ENCODE measurements at places on chromosomes 5 and 9.

DNA sequence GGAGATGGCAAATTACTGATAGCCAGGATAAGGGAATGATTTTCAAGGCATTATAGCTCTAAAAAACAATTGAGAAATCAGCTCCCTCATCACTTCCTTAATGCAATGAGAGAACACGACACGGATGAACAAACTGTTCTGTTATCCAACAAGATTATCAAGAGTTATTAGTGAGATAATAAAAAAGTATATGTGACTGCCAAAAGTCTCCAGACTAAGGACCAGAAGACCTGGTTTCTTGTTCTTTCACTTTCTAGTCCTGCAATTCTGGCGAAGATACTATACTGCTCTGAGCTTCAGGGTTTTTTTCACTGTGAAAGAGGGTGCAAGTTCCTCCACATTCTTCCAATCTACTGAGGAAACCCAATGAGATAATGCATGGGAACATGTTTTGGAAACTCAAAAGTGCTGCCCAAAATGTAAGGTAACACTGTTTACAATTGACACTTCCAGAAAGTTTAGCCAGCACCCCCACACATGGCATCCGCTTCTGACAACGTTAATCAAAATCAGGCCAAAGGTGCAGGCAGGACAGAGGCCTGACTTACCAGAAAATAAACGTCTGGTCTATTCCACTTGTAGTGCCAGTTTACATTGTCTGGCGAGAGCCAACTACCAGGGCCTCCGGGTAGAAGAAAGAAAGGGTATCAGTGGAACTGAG lies 254.2 kb downstream of the DOCK8 start:
- no peak for DNase-seq

DNA sequence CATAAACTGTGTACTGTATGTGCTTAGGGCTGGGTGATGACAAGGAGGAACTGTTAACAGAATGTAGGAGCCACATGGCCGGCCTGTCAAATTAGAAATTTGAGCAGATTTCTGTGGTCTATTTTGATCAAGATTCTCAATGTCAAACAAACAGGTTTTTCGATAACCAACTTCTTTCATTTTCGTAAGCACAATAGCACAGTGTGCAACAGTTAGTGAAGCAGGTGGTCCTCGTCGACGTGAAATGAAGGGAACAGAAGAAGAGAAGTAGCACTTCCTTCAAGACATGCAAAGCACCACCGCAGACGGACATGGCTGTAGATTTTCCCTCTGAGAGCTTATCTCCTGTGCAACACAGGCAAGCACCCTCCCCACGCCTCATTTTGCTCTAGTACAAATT lies 252.1 kb downstream of the CRB2 start:
- no peak for DNase-seq

GRCh38 chr5:80128141-80128540 lies 93.0 kb downstream of the THBS4 start:
- DNase-seq: no peak

- DNase-seq: no peak
Observed at GRCh38 chr9:18638371-18639249, 164.7 kb downstream of the ADAMTSL1 start.

- DNase-seq: no peak
Observed at GRCh38 chr9:74573640-74574191, 76.6 kb downstream of the RORB start.

- DNase-seq: no peak
Observed at GRCh38 chr5:127536687-127537086, 19.2 kb downstream of the PRRC1 start.

- DNase-seq: no peak
Observed at GRCh38 chr9:16884373-16884772, 13.9 kb upstream of the BNC2 start.

- no peak for DNase-seq
Observed at GRCh38 chr9:136470792-136471469, 11.9 kb downstream of the SEC16A start.

GRCh38 chr9:127140842-127141675 lies 18.6 kb upstream of the ANGPTL2 start:
- no peak for DNase-seq

DNA sequence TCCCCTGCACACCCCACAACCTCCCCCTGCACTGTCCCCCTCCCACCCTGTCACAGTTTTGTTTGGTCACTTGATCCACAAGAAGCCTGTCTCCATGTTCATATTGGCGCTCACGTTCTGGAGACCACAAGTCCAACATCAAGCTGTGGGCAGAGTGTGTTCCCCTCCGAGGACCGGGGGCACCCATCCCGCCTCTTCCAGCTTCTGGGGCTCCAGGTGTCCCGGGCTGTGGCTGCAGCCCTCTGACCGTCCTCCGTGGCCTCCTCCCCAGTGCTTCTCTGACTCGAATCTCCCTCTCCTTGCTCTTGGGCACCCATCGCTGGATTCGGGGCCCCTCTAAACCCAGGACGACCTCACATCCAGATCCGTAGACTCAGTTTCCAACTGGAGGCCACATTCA lies 49.2 kb downstream of the PLEKHG4B start:
- DNase-seq: no peak

DNA sequence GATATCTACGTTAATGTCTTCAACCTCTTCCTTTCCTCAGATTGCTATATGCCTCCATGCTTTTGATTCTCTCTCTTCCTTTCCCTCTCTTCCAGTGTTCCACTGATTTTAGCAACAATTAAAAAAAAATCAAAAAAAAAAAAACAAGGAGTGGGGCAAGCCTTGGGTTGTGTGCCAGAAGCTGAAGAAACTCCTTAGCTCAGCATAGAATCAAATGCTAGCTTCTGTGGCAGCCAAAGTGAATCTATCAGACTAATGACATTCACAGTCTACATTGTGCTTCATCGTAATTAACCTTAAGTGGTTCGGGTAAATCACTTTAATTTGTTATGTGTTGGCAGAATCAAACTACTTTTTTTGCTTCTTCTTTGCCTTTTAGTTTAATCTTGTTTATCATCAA lies 237.3 kb downstream of the TMEM167A start:
- no peak for DNase-seq

GRCh38 chr9:75939536-75940111 lies 49.2 kb downstream of the PCSK5 start:
- no peak for DNase-seq

DNA sequence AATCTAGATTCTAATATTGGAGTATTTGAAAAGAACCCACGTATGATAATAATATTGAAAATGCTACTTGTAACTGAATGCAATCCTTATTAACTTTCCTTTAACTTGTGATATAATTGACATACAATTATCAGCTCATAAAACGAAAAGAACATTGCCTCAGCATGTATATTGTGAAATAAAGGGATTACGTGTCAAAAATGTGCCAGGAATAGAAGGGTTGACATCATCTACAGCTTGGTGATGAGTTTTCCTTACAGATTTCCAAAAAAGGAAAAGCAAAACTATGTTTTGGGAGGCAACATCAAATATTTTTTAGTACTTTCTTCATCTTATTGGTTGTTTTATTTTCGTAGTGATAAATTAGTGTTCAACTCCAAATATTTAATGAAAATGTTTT lies 266.0 kb upstream of the PTGER4 start:
- no peak for DNase-seq

- no peak for DNase-seq
Observed at GRCh38 chr5:74040065-74040551, 414.1 kb downstream of the ARHGEF28 start.

DNA sequence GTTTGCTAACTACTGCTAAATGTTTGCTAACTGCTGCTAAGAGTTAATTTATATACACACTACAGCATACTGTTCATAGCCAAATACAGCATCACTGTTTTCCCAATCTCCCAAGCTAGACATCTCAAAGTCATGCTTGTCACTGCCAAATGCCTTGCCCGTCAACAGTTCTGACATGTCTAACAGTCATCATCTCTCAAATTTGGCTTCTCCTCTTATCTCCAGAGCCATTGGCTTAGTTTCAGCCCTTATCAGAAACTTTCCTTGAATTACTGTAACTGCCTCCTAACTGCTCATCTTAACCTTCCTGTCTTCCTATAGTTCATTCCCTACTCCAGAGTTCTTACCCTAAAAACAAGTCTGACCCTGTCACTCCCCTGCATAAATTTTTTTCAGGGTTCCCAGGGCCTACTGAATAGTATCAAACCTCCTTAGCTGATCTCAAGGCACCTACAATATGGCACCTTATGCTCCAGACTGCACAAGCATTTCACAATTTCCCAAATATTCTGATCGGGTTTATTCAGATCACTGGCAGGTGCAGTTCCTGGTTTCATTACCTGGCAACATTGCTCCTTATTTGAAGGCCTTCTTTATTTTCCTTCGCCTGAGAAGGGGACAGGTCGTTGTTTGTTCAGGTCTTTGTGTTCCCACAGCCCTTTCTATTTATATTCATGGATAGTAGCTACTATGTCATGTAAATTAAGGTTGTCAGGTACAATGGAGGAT lies 55.9 kb upstream of the ANKRD55 start:
- no peak for DNase-seq

GRCh38 chr9:124295159-124295794 lies 37.5 kb downstream of the NEK6 start:
- no peak for DNase-seq

- no peak for DNase-seq
Observed at GRCh38 chr9:123911024-123911423, 18.9 kb downstream of the DENND1A start.

- no peak for DNase-seq
Observed at GRCh38 chr5:171596391-171596878, 177.0 kb downstream of the FGF18 start.

DNA sequence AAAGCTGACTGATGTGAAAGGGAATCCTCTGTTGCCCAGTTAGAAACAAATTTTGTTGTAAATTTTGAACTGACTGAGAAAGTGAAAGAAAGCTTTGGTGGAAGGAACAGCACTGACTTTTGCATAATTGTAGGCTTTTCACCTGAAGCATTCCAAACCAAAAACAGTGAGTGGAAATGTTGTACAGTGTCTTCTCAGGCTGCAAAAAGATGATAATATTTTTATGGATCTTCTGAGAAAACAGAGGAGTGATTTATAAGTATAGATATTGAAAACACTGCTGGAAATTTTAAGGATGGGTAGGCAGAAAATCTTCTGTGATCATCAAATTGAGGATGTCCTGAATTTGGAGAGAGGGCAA lies 40.0 kb downstream of the LURAP1L start:
- DNase-seq: no peak

- DNase-seq: no peak
Observed at GRCh38 chr5:171678646-171679045, 107.0 kb upstream of the SMIM23 start.

- DNase-seq: no peak
Observed at GRCh38 chr5:77696120-77696519, 57.6 kb upstream of the OTP start.
